ENCODE measurements at places on chromosomes 12 and 14.

- DNase-seq, result no peak
Observed at GRCh38 chr14:100802179-100802578, 23.7 kb upstream of the MEG3 start.

- DNase-seq, result no peak
Observed at GRCh38 chr12:59895166-59895775, 299.4 kb downstream of the SLC16A7 start.

- DNase-seq, result no peak
Observed at GRCh38 chr12:53966385-53967133, 6.4 kb upstream of the HOXC11 start.

- no peak for DNase-seq
Observed at GRCh38 chr12:102052192-102053061, 9.4 kb downstream of the WASHC3 start.

DNA sequence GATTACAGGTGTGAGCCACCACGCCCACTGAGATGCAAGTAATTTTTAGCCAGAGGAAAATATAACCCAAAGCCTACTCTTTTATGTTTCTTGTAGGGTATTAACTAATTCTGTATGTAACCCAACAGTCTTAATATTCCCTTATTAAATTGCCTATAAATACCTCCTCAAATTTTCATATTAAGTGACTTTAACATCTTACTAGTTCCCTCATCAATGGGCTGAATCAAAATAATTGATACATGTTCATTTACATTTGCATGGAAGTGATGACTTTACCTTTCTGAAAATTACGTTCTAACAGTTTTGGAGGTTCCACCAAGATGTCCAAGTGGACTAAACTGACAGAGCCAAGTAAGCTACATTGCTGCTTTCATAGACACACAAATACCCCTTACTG lies 3.1 kb downstream of the SOS2 start:
- no peak for DNase-seq

DNA sequence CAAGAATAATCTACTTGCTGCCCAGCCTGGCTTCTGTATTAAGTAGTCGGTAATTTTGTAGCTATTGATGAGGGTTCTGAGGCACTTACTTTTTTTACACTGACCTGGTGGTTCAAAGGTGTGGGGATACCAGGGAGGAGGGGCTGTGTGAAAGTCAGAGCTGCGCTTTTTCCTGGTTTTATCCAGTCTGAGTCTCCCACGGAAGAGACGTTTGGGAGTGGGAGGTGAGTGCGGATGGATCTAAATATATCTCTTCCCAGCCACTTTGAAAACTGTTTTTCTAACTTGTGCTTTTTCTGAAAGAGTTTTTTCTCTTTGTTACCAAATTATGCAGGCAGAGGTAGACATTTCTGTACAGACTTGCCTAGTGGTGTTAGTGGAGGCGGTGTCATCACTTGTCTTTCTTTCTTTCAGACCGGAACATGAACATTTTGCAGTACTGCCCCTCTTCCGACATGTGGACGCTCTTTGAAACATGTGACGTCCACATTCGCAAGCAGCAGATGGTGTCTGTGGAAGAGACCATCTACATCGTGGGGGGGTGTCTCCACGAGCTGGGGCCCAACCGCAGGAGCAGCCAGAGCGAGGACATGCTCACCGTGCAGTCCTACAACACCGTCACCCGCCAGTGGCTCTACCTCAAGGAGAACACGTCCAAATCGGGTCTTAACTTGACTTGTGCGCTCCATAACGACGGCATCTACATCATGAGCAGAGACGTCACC lies 17.4 kb upstream of the MANSC4 start:
- no peak for DNase-seq

GRCh38 chr12:2163177-2163941 lies 110.6 kb downstream of the CACNA1C start:
- DNase-seq, result no peak

GRCh38 chr12:49549735-49550692 lies 11.2 kb downstream of the KCNH3 start:
- DNase-seq, result no peak

DNA sequence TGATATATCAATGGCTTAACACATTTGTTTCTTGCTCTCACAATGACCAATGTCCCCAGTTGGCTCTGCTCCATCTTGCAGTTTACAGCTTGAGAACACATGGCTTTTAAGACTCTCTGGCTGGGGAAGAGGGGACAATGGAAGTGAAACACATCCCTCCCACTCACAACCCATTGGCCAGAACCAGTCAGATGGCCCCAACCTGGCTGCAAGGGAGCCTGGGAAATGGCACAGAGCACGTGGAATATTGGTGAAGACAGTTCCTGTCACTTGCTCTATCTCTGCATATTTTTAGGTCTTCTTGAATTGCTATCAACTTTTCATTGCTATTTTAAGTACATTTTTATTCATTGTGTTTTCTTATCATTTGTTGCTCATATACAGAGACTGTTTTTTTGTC lies 345.4 kb downstream of the MED13L start:
- DNase-seq, result no peak

- DNase-seq, result no peak
Observed at GRCh38 chr12:115213538-115214016, 529.6 kb upstream of the TBX3 start.

- no peak for DNase-seq
Observed at GRCh38 chr12:106601496-106601895, 18.7 kb downstream of the RFX4 start.

DNA sequence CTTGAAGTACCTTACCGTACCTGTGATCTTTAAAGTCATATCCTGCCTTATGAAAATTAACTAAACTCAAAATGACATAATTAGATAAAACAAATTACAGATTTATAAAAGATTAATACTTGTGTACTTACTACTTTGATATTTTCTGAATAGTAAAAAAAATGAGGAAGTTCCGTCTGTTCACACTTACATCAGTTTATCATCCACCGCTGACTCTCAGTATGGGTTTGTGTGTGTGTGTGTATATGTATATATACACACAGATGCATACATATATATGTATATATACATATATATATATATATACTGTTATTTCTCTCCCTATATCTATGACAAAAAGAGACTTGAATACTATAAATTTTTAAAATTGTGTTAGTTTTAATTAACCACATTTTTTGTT lies 65.0 kb upstream of the MON2 start:
- DNase-seq, result no peak

GRCh38 chr12:54024581-54025305 lies 3.5 kb upstream of the HOXC6 start:
- no peak for DNase-seq

GRCh38 chr12:133129368-133130037 lies 571 bp downstream of the ZNF891 start:
- DNase-seq, result peak; percentile 11

DNA sequence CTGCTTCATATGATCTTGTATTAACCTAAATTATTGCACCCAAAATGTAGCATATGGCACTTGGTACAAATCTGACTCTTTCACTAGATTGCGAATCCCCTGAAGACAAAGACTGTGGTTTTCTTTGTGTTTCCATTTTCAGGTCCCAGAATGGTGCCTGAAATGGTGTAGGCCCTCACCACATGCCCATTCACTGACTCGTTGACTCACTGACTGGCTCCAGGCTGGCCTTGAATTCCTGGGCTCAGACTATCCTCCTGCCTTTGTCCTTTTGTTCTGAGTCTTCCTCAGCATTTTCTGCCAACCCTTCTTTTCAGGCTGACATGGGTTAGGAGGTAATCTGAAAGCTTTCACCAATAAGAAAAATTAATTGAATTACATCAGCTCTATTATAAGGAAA lies 368.7 kb upstream of the GARIN6 start:
- DNase-seq, result no peak

GRCh38 chr14:22338917-22339715 lies 249.9 kb downstream of the DAD1 start:
- DNase-seq, result no peak

DNA sequence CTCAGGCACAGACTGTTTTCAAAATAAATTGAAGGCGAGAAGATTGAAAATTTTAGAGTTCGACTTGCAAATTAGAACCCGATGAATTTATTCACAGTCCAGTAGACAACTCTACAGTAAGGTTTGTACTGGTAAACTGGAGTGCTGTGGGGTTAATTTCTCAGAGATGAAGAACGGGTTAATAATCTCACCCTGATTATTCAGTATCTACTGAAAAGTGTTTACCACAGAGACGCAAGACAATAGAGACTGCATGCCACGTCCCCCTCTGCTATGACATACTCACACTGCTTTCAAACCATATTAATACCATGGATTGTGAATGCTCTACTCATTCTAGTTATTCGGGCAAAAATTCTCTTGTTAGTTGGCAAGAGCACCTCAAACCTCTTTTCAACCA lies 36.1 kb downstream of the CFL2 start:
- no peak for DNase-seq

GRCh38 chr12:91482231-91482630 lies 299.6 kb upstream of the DCN start:
- no peak for DNase-seq

DNA sequence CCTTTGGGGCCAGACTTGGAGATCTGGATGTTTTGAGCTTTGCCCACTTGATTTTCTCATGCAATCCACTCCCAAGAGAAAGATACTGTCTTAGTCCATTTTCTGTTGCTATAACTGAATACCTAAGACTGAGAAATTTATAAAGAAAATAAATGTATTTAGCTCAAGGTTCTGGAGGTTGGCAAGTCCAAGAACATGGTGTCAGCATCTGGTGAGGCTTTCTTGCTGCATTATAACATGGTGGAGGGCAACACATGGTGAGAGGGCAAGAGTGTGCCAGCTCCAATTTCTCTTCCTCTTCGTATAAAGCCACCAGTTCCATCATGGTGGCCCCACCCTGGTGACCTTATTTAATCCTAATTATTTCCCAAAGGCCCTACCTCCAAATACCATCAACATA lies 39.6 kb upstream of the NFKBIA start:
- DNase-seq, result no peak

DNA sequence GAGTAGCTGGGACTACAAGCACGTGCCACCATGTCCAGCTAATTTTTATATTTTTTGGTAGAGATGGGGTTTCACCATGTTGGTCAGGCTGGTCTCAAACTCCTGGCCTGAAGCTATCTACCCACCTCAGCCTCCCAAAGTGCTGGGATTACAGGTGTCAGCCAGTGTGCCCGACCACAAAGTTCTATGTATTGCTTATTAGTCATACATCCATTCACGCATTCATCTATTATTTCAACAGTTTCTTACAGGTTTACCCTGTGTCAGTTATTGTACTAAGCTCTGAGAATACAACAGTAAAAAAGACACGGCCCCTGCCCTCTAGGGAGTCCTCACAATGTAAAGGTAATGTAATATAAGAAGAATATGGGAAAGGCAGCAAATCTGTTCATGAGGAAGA lies 188.9 kb upstream of the BTG1 start:
- DNase-seq, result no peak

DNA sequence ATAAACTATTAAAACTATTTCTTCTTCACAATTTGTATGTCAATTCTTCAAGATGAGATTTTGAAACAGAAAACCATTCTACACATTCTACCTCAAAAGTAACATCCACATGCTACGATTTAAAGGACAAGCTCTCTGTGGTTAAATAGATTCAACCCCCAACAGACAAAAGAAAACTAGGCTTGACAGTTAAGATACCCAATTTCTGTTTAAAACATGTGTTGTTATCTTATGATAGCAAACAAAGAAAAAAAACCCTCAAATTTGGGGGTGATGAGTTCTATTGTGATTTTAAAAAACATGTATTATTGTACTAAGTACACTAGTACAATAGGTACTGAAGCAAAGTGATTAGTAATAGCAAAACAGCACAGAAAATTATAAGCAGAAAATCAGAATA lies 33.8 kb downstream of the ATF7 start:
- DNase-seq, result no peak

- no peak for DNase-seq
Observed at GRCh38 chr12:12010277-12011039, 60.3 kb upstream of the BCL2L14 start.

DNA sequence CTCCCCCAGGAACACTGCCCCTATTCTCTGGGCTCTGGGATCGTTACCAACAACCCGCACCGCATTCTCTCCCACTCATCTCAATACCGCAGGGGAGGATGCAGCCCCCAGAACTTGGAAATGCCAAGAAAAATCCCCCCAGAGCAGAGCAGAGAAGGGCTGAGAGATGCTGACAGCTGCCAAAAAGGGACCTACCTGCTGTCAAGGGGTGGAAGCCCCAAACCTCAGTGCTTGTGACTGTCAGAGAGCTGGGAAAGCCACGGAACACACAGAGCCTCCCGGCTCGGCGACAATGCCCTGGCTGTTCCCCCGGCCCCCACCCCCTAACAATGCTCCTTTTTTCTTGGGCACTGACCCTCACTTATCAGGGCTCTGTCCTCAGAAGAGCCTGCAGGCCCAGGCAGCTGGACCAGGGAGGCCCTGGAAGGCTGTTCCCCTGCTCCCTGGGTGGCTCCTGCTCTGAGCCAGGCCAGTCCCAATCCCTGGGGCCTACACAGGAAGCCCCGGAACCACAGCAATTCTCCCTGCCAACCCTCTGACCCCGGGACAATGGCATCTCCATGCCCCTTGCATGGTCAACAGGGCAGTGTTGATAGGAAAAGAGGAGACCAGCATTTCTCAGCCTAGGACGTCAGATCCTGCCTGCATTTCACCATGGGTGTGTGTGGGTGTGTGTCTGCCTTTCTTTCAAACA lies 78.9 kb downstream of the ITPK1 start:
- DNase-seq, result no peak

DNA sequence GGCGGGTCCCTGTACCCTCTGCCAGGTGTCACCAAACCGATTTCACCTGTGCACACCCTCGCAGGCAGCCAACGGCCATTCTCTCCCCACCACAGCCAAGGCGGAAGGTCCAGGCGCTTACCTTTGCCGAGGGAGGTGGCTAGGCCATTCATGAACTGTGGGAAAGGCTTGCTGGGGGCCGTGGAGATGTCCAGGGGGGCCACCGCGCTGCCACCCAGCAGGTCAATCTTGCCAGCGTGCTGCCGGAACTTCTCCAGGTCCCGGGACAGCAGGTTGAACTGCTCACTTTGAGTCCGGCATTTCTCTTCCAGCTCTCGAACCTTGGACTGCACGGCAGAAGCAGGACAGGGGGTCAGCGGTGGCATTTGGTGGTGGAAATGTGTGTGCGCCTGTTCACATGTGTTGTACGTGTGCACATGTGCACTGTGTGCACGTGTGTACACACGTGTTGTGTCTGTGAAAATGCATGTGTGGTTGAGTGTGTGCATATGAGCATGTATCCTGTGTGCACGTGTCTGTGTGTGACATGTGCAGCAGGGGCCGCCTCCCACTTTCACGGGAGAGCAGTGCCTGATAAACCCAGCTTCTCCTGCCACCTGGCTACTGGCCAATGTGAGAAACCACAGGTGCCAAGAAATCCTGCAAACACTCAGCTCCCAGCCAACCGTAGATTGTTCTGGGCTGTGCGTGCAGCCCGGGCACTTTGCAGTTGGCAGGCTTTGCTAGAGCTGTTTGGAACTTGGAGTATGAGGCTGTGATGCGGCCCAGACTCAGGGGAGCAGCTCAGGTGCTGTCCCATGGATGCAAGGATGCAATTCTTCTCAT lies 118.9 kb downstream of the PIWIL1 start:
- DNase-seq, result no peak

- DNase-seq, result peak; percentile 39
Observed at GRCh38 chr12:9707864-9708808, 24.8 kb downstream of the CLECL1 start.

DNA sequence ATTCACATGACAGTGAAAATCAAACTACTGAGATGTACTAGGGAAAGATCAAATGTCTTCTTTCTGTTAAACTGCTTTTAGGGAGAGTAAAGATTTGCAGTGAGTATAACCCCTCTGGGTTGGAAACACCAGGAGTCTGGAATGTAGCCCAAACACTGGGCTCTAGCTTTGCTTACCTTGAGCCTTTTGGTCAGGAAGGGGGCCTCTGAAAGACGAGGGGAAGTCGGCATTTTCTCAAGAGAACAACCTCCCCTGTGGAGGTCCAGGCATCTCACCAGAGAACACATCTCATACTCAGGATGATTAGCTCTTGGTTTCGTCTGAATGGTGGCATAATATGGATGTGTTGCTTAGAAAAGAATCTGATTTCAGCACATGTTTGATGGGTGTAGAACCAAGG lies 169.0 kb downstream of the ZFP36L1 start:
- no peak for DNase-seq

All from WERI-Rb-1 (cell line).